ENCODE measurements at places on chromosomes 16 and 17.

DNA sequence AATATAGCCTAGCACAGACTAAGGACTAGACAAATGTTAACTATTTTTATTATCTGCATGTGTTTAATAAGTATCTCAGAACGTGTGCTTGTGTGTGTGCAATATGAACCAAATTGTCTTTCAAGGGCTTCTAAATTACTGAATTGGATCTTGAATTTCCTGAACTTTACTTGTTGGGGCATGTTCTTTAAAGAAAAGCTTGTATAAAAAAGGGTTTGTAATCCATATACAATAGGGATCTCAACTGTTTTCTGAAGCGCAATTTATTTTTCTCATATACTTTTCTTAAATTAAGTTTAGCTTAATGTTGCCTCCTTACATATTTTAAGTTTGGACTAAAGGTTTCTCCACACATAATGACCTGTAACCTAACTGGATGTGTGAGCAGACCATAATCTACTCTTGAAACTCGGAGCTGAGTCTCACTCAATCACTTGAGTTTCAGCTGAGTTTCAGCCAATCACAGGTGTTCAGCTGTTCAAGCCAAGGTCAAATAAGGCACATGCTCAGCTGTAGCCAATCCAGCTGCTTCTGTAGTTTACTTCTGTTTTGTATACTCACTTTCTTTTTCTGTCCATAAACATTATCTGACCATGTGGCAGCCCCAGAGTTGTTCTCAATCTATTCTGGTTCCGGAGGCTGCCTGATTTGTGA, 72.3 kb downstream of the CDK5R1 start:
- no peak for DNase-seq

DNA sequence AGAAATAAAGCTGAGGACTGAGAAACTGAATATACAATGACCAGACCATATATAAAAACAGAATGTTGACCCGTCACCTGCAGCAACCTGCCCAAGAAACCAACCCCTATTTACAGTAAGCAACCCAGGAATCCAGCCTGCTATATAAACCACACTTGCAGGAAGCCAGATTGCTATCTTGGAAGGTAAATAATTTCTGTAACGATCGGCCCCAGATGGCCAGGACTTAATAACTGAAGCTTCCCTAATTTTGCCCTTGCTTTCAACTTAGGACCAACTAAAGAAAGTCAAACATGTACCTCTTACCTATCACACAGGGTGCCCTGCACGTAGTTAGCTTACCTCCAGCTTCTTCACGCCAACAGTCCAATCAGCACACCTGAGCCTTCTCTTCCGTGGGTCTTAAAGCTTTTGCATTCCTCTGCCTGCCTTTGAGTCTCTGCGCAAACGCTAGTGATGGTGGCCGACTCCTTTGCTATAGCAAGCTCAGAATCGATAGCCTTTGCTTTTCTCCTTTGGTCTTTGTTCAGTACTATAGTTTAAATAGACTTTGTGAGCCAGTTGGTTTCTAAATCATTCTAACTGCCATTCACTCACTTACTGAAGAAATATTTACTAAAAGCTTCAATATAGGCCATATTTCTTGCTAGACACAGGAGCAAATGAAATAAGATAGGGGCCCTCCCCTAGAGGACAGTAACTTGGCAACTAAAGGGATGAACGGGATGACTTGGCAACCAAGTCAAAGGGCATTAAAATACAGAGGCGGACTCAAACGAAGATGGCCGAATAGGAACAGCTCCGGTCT, 31.3 kb downstream of the MPHOSPH6 start:
- DNase-seq = no peak

- DNase-seq = no peak
These were observed 292.0 kb upstream of the TNRC6C start for GRCh38 chr17:77666462-77666861.

GRCh38 chr17:12729086-12729485, 60.2 kb upstream of the ARHGAP44 start:
- DNase-seq = no peak

DNA sequence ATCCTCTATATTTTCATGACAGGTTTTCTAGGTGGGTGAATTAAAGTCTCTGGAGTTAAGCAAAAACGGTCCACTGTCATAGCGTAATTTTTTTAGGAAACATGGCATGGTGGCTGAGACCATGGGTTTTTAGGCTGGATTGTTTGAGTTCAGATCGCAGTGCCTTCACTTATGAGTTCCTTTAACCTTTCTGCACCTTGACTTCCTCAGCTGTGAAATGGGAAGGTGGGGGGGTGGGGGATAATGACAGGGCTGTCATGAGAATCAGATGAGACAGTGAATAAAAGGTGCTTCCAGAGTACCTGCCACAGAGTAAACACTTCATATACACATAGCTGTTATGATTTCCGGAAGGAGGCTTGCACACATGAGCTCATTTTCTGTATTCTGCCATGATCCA, 11.8 kb downstream of the PRCD start:
- DNase-seq = no peak

GRCh38 chr16:85422196-85422631, 190.9 kb upstream of the GSE1 start:
- no peak for DNase-seq

DNA sequence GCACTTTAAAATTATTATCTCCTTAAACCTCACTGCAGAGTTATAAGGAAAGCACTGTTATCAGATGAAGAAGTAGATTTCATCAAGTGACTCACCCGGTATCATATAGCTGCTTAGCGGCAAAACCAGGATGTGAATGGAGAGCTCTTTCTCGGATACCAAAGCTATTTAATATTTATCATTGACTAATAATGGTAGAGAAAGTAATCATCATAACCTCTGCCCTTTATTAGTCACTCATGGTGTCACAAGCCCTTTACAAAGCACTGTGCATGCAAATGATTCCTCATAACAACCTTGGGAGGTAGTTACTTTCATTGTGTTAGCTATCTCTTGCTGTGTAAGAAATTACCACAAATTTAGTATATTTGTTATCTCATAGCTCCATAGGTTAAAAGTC, 592.9 kb downstream of the MAF start:
- no peak for DNase-seq

GRCh38 chr17:37098910-37099664, 150.3 kb downstream of the AATF start:
- no peak for DNase-seq

- DNase-seq = no peak
These were observed 399.9 kb downstream of the WWOX start for GRCh38 chr16:78499399-78499798.

DNA sequence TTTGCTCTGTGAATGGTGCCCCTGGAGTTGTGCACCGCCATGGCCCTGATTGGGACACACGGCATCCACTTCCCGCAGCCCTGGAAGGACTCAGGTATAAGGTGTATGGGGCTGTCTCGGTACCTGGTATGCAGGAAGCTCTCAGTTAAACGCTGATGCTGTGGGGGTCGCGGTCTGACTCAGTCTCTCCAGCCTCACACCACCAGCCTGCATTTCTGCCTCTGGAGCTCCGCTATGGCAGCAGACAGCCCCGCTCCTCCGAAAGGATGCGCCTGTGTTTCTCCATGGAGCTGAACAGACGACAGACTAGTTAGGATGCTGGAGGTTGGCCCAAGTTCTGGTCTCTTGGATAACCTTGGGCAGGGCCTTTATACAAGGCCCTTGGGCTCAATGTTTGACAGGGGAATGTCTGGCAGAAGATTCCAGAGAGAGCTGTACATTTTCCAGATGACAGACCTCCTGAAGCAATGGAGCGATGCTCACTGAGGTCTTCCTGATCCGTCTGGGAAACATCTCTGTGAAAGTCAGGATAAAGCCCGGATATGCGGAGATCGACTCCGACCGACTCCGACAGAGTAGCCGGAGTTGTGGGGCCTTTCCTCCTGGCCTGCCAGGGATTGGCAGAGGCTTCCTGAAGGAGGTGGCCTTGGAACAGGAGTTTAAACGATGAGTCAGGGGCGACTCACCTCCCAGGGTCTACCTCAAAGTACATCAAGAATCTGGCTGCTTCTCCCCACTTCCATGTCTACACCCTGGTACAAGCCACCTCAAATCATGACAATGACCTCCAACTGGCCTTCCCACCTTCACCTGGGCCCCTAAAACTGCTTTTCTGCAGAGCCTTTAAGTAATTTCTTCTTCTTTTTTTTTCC, 21.9 kb upstream of the BCAR1 start:
- no peak for DNase-seq

- DNase-seq = no peak
These were observed 247.9 kb upstream of the AXIN2 start for GRCh38 chr17:65809366-65809765.

DNA sequence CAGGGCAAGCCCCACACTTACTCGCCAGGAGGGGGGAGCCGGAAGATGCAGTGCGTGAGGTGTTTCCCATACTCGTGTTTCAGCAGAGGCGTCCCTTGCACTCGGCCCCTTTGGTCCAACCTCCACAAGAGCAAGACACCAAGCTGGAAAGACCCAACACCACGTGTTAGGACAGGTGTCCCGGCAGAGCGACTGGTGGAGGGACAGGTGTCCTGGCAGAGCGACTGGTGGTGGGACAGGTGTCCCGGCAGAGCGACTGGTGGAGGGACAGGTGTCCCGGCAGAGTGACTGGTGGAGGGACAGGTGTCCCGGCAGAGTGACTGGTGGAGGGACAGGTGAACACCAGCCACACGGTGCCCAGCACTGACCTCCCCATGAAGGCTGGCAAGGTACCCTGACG, 19.4 kb downstream of the IFT140 start:
- no peak for DNase-seq

DNA sequence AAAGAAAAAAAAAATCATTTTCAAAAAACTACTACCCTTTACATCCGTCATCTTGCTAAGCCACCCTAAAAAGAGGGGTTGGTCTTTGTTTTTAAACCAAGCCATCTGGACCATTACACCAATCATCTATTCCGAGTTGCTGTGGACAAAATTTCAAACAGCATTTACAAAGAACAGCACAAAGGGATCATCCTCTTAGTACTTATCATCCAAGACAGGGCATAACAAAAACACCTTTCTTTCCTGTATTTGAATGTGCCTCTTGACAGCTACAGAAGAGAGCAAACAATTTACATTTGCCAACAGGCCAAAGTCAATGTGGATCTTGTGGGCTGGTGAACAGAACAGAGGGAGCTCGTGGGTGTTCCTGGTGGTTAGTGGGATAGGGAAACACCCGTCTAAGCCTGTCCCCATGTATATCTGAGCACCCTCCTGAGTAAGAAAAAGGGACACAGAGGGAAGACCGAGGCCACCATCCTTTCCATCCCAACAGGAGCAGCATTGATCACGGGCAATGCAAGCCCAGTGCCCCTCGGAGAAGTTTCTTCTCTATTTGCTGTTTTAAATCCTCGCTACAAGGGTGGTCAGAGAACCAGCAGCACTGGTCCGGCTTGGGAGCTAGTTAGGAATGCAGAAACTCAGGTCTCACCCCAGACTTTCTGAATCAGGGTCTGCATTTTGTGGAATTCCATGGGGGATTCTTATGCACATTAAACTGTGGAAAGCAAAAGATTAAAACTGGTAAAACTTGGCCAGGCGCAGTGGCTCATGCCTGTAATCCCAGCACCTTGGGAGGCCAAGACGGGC, 1.9 kb downstream of the SLC39A11 start:
- no peak for DNase-seq

- no peak for DNase-seq
These were observed 6.7 kb upstream of the WWOX start for GRCh38 chr16:78092758-78093157.

DNA sequence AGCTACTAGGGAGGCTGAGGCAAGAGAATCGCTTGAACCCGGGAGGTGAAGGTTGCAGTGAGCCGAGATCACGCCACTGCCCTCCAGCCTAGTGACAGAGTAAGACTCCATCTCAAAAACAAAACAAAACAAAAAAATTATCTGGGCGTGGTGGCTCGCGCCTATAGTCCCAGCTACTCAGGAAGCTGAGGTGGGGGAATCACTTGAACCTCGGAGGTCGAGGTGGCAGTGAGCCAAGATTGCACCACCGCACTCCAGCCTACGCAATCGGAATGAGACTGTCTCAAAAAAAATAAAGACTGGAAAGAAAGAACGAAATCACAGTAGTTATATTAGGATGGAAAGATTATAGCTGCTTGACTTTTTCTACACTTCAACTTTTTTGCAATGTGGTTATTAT, 18.9 kb downstream of the COG1 start:
- peak; percentile 72 for DNase-seq

DNA sequence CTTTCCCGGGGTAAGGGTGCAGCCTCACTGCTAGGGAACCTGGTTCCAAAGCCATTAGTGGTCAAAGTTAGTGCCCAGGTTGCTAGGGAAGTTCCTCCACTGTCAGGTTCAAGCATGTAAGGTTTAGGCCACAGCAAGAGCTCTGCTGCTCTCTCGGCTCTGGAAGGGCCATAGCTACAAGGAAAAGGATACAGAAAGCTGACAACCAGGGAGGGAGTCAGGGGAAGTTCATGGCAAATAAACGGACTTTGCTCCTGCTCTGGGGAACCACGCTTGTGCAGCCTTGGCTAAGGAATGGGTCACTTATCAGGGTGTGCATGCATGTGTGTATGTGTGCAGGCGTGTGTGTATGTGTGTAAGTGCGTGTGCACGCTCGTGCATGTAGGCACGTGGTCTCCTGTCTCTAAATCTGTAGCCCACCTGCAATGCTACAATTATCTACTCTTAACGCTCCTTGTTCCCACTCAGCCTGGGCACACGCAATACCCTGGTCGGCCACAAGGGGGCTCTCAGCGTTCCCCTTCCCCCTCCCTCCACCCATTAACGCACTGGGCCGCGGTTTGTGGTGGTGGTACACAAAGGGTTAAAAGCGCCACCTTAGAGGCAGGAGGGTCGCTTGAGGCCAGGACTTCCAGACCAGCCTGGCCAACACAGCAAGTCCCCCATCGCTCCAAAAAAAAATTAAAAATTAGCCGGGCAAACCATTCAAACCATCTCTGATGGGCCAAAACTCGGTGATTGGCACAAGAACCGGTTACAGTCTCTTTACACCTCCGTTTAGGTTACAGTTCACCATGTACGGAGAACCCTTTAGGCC, 48.4 kb upstream of the KDM8 start:
- DNase-seq = peak; percentile 67

DNA sequence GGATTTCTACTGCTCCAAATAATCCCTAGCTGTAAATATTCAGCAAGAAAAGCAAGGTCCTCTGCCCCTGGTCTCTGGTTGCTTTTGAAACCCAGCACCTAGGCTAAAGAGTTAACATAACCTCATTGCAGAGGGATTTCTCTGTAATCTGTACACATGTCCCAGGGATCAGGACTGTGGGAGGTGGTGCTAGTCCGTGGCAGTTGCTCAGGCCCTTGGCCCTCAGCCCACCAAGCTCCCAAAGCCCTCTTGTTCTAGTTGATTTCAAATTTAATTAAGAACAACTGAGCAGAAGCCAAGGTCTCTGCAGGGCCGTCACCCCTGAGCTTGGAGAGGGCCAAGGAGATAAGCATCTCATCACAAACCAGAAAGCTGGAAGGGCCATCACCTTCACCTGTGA, 181.1 kb downstream of the SOX9 start:
- no peak for DNase-seq
